Epithelial cell of prostate (primary cell): ENCODE measurements at places on chromosomes 1 and 21.

- no peak for DNase-seq
Measured at GRCh38 chr1:223394242-223394641, 1.0 kb downstream of the CCDC185 start.

DNA sequence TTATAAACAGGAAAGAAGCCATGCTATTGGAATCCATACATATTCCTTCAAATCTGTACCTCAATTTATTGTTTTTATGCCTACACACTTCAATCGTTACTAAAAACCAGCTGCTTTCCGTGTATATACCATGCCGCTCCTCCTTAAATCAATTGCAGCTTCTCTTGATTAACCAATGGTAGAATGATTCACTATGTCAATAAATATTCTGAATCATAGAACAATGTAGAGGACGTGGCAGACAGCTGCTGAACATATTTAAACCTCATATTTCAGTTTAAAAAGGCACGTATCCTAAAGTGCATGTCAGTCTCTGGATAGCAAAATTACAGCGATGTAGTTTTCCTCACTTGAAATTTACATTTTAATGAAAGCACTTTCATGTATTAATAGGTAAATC is 100.4 kb downstream of the MRPL39 start:
- DNase-seq = no peak

DNA sequence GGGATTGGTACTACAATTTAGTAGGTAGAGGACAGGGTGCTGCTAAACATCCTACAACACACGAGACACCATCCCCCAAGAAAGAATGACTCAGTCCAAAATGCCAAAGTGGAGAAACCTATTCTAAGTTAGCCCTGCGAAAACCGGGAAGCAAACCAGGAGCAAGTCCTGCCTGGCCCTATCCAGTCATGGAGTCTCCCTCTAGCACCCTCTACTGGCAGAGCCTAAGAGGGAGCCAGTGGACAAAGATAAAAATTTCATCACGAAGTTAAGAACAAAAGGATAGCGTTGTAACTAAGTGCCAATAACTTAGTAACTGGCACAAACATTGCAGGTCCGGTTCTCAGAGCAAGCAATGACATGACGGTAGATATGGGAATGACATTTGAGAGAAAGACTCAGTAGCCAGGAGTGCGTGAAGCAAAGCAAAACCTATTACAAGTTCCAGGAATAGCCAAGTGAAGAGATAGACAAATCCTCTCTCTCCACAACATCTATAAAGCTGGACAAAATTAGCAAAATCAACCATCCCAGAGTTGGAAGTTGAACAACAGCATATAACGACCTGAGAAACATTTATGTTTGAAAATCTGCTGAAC is 383.5 kb downstream of the OMA1 start:
- peak; percentile 26 for DNase-seq

DNA sequence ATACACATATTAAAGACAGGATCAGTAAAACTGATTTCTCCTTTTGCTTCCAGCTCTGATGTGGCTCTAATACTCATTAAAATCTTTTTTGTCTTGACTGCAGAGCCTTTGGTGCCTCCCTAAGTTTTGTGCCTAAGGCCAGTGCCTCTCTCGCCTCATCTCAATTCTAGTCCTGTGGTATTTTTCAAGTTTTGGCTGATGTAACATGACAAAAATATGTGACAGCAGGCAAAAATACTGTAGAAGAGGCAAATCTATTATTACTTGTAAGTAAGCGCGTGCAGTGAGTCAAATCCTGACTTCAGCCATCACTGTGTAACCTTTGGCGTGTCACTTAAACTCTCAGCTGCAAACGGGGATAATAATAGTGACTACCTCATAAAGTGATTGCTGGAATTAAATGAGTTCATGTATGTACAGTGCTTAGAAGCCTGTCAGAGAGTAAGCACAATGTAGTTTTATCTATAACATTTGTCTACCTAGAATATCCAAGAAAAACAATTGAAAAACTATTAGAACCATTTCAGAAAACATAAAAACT is 74.0 kb downstream of the MAB21L3 start:
- DNase-seq = no peak

- no peak for DNase-seq
Measured at GRCh38 chr1:203048555-203049051, 22.3 kb downstream of the PPFIA4 start.

- DNase-seq = no peak
Measured at GRCh38 chr1:197284325-197284724, 16.3 kb downstream of the CRB1 start.

DNA sequence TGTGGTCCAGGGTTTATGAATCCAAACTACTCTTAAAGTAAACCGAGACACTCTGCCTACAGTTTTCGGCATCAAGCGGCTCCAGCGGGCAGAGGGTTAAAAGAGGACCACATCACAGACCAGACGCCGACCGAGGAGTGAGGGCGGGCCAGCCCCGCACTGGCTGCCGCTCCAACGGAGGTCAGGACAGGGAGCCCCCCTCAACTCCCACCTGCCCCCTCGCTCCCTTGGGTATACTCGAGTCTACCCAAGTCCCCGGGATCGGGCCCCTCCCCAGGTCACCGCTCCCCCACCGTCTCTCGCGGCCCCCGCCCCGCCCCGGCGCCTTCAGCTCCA is 312 bp downstream of the ARNT start:
- no peak for DNase-seq

DNA sequence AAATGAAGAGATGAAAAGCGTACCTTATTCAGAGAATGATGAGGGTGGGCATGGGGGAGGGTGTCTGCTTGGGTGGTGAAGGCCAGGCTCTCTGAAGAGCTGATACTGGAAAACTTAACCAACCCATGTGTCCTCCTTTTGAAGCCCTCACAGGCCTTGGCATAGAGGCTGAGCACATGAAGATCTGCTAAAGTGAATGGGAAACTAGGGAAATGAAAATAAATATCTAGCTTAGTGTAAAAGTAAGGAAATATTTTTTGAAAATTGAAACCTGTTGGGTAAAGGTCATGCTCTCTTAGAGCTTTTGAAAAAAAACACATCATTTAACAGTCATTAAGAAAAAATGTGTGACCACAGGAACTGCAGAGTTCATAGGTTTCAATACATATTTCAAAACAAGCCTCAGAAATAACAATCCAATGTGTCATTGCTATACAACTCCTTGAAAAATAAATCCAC is 40.5 kb upstream of the RALGPS2 start:
- DNase-seq = peak; percentile 55

GRCh38 chr1:118788463-118788862 is 199.7 kb downstream of the TBX15 start:
- peak; percentile 14 for DNase-seq

DNA sequence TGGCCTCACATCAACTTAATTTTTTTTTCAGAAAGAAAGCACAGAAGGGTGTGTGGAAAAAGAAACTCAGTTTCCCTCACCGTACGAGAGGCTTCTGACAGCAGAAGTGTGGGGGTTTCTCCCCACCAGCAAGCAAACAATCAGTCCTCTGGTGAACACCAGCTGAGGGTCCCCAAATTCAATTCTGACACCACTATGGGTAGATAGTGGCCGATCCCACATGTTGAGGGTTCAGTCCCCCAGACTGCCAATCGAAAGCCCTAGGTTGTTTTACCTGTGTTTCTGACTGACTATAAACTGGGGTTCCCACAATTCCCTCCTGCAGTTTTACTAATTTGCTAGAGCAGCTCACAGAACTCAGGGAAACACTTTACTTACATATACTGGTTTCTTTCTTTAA is 2.1 kb downstream of the IFI6 start:
- no peak for DNase-seq

- no peak for DNase-seq
Measured at GRCh38 chr21:44475266-44475845, 20.0 kb downstream of the LRRC3 start.

DNA sequence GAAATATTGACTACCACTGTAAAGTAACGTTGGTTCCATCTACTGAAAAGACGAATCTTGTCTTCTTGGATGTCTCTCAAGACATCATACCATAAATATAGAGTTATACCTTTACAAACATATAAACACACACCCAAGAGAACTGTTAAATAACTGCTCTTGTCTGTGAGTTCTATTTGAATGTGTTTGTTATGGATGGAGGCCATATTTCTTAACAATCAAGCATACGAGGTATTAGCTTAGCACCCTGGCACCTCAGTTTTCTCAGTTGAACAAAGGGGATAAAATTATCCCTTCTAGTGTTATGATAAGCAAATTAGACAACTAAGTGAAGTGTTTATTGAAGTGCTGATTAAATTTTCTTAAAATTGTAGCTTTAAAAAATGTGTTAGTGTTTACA is 336.6 kb upstream of the ZRANB2 start:
- no peak for DNase-seq

GRCh38 chr1:167081594-167082156 is 8.5 kb downstream of the GPA33 start:
- no peak for DNase-seq

GRCh38 chr1:111392042-111392441 is 35.5 kb downstream of the OVGP1 start:
- no peak for DNase-seq

DNA sequence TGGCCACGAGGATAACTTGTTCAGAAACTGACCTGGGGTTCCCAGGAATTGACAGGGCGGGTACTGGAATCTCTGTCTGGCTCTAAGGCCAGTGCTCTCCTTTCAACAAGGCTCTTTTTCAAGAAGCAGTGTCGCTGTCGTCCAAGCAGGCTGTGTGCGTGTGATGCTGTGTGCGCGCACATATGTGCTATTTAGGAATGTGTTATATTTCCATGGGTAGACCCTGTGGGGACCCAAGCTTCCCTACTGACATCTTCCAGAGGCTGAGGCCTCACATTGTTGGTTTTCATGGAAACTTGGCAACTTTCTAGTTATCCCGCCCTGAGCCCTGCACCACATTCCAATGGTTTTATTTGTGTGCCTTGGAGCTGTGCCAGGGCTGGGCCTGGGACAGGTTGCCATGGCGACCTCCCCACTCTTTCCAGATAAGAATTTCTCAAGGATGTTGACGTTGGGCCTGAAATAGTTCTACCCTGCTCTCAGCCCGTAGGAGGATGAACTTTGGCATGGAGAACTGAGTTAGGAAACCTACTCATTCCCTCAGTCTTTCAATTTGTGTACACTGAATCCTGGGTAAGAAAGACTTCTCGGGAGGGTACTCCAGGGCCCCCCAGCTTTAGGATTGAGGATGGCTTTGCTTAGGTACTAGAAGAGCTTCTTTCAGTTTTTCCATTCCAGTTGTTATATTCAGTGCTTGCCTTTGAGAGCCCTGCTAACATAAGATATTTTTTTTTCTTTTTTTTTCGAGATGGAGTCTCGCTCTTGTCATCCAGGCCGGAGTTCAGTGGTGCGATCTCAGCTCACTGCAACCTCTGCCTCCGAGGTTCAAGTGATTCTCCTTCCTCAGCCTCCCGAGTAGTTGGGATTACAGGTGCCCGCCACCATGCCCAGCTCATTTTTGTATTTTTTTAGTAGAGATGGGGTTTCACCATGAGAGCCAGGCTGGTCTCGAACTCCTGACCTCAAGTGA is 38.8 kb upstream of the SRSF10 start:
- DNase-seq = peak; percentile 71

DNA sequence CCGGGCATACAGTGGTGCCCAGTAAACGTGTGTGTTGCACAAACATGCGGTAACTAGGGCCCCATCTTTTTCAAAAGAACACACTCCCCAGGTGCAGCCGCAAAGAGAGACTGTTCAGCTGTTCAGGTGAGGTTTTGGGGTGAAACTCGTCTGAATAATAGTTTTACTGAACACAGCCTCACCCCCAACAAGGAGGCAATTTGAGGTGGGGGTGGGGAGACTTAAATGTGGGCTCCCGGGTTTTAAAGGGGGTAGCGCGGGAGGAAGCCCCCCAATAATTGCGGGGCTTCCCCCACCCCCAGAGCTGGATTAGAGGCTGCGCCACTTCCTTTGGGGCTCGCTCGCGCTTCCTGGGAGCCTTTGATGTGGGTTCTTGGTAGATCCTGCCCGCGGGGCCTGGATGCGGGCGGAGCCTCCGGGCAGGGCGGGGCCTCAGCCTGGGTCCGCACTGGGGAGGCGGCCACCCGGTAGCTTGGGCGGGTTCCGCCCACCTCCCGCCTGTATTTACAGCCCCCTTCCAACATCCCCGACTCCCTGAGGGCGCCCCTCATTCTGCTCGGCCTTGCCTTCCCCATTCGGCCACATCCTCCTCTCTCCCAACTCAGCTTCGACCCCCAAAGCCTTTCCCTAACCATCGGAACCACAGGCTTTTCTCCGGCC is 6.4 kb upstream of the EPHA2 start:
- DNase-seq = no peak

- no peak for DNase-seq
Measured at GRCh38 chr1:179883040-179883744, 1.1 kb downstream of the TOR1AIP1 start.

GRCh38 chr1:40774266-40774998 is 9.2 kb upstream of the KCNQ4 start:
- no peak for DNase-seq

DNA sequence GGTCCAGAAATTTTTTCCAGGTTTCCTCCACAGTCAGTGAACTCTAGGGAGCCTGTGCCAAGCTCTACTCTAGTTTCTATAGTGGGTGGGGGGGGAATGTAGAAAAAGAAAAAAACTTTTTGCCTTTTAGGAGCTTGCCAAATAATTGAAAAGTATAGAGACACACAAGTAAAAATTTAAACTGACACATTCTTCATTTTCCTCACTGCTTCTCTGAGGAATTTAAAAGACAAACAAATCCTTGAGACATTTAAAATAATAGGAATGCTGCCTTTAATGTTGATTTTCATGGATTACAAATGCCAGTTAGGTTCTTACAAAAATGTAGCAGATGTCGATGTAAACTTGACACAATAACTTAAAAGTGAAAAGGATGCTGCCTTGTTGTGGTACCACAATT is 241.9 kb downstream of the DNM3 start:
- DNase-seq = no peak

- peak; percentile 83 for DNase-seq
Measured at GRCh38 chr1:228860911-228861831, 125.9 kb downstream of the RHOU start.

GRCh38 chr1:93907718-93908117 is 1.5 kb downstream of the GCLM start:
- DNase-seq = no peak

GRCh38 chr21:31387560-31388186 is 43.6 kb upstream of the TIAM1 start:
- DNase-seq = no peak

- DNase-seq = no peak
Measured at GRCh38 chr1:189220750-189221149, 1256.9 kb downstream of the BRINP3 start.

DNA sequence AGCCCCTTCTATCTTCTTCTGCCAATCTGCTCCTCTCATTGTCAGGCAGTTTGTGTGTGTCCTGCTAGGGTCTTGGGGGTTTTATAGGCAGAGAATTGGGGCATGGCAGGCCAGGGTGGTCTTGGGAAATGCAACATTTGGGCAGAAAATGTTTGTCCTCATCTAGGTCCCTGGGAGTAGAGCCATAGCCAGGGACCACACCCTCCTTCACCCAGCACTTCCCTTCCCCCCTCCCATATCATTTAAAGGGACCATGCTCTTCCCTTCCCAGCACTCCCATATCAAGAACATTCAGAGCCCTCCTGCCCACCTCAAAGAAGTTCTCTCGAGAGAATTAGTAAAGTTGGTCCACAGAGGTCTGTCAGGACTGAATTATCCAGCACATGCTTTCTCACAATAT is 41.7 kb downstream of the ZNF697 start:
- DNase-seq = no peak

GRCh38 chr1:29551123-29551936 is 315.0 kb downstream of the PTPRU start:
- no peak for DNase-seq

GRCh38 chr1:39321979-39322378 is 117.5 kb downstream of the MACF1 start:
- no peak for DNase-seq
